ENCODE measurements at places on chromosomes 4 and X. TPM values are rescaled to one million over a fixed set of nuclear protein-coding genes. Genes with fewer than 3 reads are reported as not detected.

The MSX1 gene
- 2.2 TPM for total RNA-seq

- DNase-seq, result no peak
Measured at GRCh38 chr4:176259330-176260090, 9.5 kb downstream of the ASB5 start.

The TMEM47 gene
- 45.4 TPM for total RNA-seq

GRCh38 chrX:153635388-153635787 is 11.6 kb upstream of the DUSP9 start:
- DNase-seq, result no peak

GRCh38 chrX:1667566-1667965 is 52.7 kb downstream of the ASMT start:
- no peak for DNase-seq

- no peak for DNase-seq
Measured at GRCh38 chr4:16005676-16006075, 42.7 kb upstream of the FGFBP2 start.

DNA sequence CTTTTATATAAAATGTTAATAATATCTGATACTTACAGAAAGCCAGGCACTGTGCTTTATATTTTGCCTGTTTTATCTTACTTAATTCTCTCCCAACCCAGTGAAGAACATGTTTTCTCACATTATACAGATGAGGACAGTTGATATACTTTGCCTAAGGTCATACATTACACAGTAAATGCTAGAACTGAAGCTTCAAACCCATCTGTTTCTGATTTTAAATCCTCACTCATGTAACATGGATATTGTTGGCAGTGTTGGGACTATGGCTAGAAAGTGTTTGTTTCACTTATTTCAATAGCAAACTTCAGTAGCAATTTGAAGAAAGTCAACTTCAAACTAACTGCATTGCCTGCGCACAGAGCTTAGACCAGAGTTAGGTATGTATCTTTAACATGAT is 57.4 kb downstream of the RAPGEF2 start:
- DNase-seq, result no peak

DNA sequence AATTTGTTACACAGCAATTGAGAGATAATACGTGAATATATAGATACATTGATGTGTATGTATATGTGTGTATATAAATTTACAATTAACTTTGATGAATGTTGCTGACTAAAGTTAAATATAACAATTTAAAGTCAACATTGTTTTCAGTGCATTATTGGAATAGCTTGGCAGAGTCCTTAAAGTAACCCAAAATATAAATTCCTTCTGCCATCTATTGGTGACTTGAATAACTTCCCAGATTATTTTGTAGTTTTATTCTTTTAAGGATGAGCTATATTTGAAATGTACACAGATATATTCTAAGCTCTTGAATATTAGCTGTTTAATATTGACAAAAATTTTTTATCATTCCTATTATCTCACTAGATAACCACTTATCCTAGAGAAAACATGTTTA is 298.2 kb upstream of the FSTL5 start:
- no peak for DNase-seq

- no peak for DNase-seq
Measured at GRCh38 chr4:1812720-1813119, 19.6 kb downstream of the FGFR3 start.
